ENCODE measurements at places on chromosomes 5 and 9. TPM values are rescaled to one million over a fixed set of nuclear protein-coding genes. Genes with fewer than 3 reads are reported as not detected.

CENPK gene
- 2.3 TPM for total RNA-seq

TTC1 gene
- total RNA-seq, result 39.6 TPM

SPINK6 gene
- not detected for total RNA-seq

OMD gene
- total RNA-seq, result 6.5 TPM

SPIN1 gene
- 69.2 TPM for total RNA-seq

OTULINL gene
- 104 TPM for total RNA-seq

MLANA gene
- total RNA-seq, result not detected

DIPK1B gene
- total RNA-seq, result 17.7 TPM

CEMIP2 gene
- total RNA-seq, result 219 TPM

SPINK4 gene
- not detected for total RNA-seq
